ENCODE measurements at places on chromosomes 3 and 15. TPM values are rescaled to one million over a fixed set of nuclear protein-coding genes. Genes with fewer than 3 reads are reported as not detected.

Gene PLA2G4E
- not detected for polyA plus RNA-seq

Gene TMEM42
- 38.0 TPM for polyA plus RNA-seq

Gene WNT7A
- not detected for polyA plus RNA-seq

Gene PLA2G4D
- not detected for polyA plus RNA-seq

Gene TRIM59
- 17.2 TPM for polyA plus RNA-seq

Gene ITIH3
- 1.7 TPM for polyA plus RNA-seq

Gene GPR27
- polyA plus RNA-seq, result 0.02 TPM

Gene GABRR3
- not detected for polyA plus RNA-seq

Gene PAK6
- not detected for polyA plus RNA-seq

Gene POLR2H
- polyA plus RNA-seq, result 72.0 TPM

Gene FBXW12
- polyA plus RNA-seq, result not detected

Gene PAQR5
- polyA plus RNA-seq, result 2.1 TPM

Gene SEMA3G
- polyA plus RNA-seq, result not detected

Gene ILDR1
- polyA plus RNA-seq, result not detected

Gene MYO5C
- 0.13 TPM for polyA plus RNA-seq

Gene APBA2
- 8.5 TPM for polyA plus RNA-seq

Gene C2CD4B
- not detected for polyA plus RNA-seq

Gene ATP10A
- polyA plus RNA-seq, result 28.0 TPM

Gene TRH
- not detected for polyA plus RNA-seq

Gene CACNA2D3
- polyA plus RNA-seq, result 0.81 TPM
